ENCODE measurements at places on chromosomes 11 and 22. TPM values are rescaled to one million over a fixed set of nuclear protein-coding genes. Genes with fewer than 3 reads are reported as not detected.

B4GALNT4 gene
- total RNA-seq = 2.3 TPM

MB gene
- not detected for total RNA-seq

MUC6 gene
- total RNA-seq = not detected

GUCY1A2 gene
- 1.3 TPM for total RNA-seq

PATE1 gene
- not detected for total RNA-seq
